Right forelimb (tissue), 1 donor: ENCODE measurements at places on chromosomes 1 and 21.

GRCh38 chr1:223227031-223227430 is 84.0 kb upstream of the TLR5 start:
- DNase-seq: peak; percentile 17

- DNase-seq: no peak
These were observed 21.3 kb downstream of the FAM78B start for GRCh38 chr1:166145499-166145898.

DNA sequence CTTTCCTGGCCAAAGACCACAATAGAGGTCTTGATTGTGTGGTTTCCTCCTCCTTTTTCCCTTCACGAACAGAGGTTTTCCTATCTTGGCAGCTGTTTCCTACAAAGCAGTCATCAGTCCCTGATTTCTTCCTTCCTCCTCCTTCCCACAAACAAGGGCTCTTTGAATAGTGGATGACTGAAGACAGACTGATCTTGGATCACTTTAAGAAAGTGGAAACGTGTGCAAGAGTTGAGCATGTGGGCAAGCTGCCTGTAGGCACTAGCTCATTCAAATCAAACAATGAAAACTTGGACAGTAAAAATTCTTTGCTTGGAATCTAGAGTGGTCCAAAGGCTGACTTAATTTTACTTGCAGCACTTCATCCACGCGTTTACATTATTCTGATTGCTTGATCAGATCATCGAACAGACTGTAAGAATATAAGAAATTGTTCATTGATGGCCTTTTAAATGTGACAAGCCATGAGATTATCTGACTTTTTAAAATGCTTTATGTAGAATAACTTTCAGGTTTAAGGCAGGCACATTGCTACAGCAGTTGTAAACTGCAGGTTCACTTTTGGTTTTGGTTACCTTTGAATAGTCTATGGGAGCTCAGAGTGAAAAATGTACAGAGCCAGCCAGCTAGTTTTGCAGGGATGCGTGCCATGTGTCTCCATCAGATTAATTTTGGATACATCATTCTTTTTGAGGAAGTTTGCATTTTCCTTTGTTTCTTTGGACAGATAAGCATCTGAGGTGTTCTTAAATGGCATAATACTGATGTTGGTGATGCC is 34.4 kb downstream of the ADGRL2 start:
- DNase-seq: no peak

- DNase-seq: no peak
These were observed 4.6 kb downstream of the MIB2 start for GRCh38 chr1:1619917-1620361.

DNA sequence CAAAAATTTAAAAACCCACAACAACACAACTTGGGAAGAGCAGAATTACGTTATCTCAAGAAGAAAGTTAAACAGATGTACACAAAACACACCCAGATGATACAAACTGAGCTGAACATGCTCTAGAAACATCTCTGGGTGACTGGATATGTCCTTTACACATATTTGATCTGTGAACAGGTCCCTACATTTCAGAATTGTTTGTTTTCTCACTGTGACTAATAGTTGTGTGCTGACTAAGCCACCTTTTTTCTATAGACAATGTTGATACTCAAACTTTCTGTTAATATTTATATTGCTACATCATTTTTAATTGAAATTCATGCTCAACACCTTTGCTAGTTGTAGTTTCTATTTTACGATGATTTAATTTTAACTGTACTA is 1.0 kb upstream of the F11R start:
- DNase-seq: no peak
